T-helper 2 cell treated with Interferon-gamma antibody and Interleukin-4, amounts not matched to agents 5 μg/mL and 100 μg/mL, for 36 hours (primary cell): ENCODE measurements at places on chromosomes 6 and 20.

DNA sequence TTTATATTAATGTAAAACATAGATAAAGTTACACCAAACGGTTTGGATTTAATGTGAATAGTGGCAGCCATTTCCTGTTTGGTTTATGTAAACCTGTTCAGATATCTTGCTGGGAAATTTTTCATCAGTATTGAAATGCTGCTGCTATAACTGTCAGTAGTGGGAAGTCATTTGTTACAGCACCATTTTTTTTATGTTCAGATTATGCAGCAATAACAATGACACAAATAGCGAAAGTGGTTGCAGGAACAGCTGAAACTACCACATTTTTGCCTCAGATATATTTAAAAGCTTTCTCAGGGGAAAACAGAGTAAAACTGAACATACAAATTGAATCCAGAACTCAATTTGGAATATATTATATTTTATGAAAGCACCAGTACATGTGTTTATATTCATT lies 128.8 kb upstream of the SIM1 start:
- no peak for DNase-seq

DNA sequence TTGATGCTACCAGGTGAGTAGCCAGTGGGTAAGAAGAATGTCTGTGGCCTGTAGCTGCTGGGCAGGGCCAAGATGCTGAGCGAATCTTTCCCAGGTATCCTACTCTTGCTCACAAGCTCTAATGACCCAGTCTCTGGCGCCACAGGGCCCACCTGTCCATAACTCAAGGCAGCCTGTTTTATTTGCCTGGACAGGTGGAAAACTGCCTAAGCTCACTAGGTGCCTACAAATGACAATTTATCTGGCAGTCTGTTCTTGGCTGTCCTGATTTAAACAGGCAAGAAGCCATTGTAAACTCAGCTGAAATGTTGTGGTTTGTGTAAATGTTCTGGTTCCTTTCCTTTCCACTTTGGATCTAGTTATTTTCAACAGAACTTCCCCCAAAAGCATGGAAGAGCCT lies 113.3 kb downstream of the TCP11 start:
- no peak for DNase-seq

- DNase-seq = no peak
These were observed 131.8 kb downstream of the VEGFA start for GRCh38 chr6:43901733-43902230.

DNA sequence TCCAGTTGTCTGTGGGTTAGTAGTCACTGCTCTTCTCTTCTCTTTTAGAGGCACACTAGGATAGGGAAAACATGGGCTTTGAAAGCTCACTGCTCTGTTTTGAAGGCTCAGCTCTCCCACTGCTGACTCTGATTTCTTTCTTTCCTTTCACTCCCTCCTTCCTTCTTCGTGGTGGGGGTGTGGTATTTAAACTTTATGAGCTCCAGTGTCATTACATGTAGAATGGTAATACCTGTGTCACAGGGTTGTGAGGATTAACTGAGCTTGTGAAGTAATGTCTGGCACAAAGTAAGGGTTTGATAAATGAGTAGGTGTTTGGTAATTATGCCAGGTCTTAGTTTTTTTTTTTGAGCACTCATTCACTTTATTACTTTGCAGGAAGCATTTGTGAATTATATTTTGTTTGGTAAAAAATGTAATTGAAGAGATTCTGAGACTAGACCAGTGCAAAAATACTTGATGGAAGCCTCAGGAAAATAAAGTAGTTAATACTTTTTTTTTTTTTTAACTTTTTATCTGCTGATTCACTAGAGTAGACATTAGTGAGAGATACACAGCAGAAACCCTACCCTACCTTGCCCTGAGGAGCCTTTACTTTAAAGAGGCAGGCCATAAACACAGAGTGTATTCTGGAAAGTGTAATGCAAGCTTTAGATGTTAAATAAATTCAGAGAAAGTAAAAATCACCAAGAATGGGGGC lies 17.3 kb downstream of the SMAP1 start:
- no peak for DNase-seq

DNA sequence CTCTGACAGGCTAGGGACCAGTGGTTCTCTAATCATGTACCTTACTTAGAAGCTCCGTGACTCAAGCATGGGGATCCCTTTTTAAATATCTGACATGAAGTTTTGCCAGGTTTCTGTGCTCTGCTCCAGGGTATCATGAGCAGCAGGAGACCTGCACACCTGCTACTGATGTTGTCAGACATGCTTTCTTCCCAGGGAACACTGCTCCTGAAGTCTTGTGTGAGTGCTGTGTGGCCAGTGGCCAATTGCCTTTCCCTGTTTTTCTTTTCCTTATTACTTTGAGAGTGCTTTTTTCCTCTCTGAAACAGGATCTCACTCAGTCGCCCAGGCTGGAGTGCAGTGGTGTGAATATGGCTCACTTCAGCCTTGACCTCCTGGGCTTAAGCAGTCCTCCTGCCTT lies 26.4 kb downstream of the SLX4IP start:
- no peak for DNase-seq

- no peak for DNase-seq
These were observed 4.6 kb downstream of the SLC22A16 start for GRCh38 chr6:110471726-110472365.

DNA sequence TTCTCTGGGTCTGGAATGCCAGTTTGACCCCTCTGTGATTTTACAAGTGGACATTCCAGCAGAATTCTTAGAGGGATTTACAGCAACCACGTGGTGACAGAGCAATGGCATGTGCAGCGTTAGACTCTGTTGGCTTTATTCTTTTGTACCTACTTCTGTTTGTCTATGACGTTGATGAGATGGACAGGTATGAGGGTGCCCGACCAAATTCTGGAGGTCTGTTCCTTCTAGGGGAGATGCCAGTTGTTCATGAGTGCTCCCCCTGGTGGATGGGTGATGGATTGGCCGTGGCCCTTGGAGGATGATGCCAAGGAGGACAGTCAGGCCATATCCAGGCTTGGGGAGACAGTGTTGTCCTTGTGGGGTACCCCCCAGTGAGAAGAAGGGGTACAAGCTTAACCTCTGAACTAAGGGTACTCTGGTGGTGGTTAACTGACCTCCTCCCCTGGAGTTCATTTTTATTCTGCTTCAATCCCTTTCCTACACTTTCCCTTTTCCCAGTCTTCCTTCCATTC lies 198.6 kb downstream of the DTNBP1 start:
- DNase-seq = peak; percentile 27

- no peak for DNase-seq
These were observed 209.2 kb upstream of the PMEPA1 start for GRCh38 chr20:57919049-57919448.

- peak; percentile 96 for DNase-seq
These were observed at the start of gene ASXL1 for GRCh38 chr20:32357869-32358631. TSS of gene ASXL1 (plus strand) at chr20:32358331. CDS start at chr20:32358776, 445 bp downstream.

DNA sequence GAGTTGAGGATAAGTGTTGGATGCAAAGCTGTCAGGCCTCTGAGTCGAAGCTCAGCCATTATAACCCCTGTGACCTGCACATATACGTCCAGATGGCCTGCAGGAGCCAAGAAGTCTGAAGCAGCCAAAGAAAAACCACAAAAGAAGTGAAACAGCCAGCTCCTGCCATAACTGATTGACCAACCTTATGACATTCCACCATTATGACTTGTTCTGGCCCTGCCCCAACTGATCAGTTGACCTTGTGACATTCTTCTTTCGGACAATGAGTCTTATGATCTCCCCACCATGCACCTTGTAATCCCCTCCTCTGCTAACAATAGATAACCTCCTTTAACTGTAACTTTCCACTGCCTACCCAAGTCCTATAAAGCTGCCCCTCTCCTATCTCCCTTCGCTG lies 133.7 kb upstream of the AGPAT4 start:
- DNase-seq = no peak

GRCh38 chr20:14093652-14094051 lies 98.3 kb downstream of the MACROD2 start:
- DNase-seq = no peak
